NCI-H748 treated with DMSO at 0.1 percent for 48 hours (cell line): ENCODE measurements at places on chromosomes 11 and 22.

GRCh38 chr11:95140397-95141033, 50.9 kb downstream of the ENDOD1 start:
- DNase-seq = no peak

DNA sequence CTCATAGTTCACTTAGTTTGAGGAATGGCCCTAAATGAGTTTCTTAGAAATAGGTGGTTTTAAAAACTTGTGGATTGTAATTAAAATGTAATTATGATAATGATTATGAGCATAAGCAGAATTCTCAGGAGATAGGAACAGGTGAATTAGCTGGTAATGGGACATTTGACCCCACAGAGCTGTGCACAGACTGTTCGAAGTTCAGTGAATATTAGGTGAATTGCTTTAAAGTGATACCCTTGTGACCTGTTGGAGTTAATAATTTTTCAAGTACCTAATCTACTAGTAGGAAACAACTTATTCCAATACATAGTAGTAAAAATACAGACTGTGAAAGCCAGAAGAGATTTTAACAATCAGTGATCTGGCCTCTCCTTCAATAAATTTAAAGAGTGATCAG, 8.1 kb downstream of the FAR1 start:
- DNase-seq = no peak

GRCh38 chr22:48331691-48332220, 1495.9 kb downstream of the BRD1 start:
- DNase-seq = no peak

DNA sequence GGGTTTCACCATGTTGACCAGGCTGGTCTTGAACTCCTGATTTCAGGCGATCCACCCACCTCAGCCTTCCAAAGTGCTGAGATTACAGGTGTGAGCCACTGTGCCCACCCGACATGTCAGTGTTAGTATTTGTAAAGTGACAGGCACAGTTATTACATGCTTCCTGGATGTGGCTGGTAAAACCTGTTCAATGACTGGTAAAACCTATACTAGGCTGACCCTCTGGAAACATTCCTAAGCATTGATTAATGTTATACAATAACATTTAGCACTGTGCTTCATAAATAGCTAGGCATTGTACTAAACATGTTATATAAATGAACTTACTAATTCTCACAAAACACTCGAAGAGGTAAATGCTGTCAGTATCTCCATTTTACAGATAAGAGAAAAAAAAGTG, 20.9 kb upstream of the JHY start:
- no peak for DNase-seq

DNA sequence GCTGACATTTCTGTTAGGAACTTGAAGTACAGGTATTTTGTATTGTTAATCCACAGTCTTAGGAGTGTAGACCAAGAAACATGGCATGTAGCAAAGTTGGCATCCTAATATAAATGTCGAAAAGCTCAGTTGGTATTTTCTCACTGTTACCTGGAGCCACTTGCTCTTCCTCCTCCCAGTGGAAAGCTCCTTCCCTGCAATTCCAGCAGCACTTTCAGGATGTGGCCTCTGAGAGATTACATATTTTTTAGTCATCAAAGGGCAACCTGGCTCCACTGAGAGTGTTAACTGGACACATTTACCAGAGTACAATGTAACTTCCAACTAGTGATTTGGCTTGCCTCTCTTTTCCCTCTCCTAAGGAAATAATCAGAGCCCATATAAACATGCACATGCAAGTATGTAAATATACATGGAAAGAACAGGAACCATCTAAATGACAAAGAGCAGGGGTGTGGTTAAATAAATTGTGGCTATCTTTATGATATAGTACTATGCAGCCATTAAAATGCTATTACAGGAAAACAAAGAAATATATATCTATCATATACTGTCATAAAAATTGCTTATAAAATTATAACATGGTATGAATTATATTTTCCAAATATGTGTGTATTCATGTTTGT, 14.3 kb upstream of the EED start:
- DNase-seq = no peak
